ENCODE measurements at places on chromosomes 7 and 10.
A peak's percentile ranks its signal among the peaks of the same experiment; 100 is the strongest.

GRCh38 chr10:119025336-119025735, 4.2 kb upstream of the NANOS1 start:
- peak; percentile 56 for DNase-seq

- peak; percentile 91 for DNase-seq
Observed at GRCh38 chr10:30775779-30776591, 146.4 kb upstream of the LYZL2 start.

DNA sequence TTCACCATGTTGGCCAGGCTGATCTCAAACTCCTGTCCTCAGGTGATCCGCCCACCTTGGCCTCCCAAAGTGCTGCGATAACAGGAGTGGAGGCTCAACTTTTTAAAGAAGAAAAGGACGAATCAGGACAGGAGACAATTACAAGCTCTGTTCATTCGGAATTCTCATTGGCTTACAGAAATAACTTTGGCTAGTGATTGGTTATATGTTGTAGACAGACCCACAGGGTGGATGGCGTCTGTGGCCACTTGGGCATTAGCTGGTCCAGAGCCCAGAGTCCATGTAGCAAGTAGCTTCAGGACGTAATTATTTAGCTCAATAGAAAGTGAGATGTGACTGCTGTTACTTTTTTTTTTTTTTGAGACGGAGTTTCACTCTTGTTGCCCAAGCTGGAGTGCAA, 160.5 kb upstream of the TNRC18 start:
- DNase-seq: peak; percentile 85

- no peak for DNase-seq
Observed at GRCh38 chr10:17066000-17066399, 63.6 kb downstream of the CUBN start.

DNA sequence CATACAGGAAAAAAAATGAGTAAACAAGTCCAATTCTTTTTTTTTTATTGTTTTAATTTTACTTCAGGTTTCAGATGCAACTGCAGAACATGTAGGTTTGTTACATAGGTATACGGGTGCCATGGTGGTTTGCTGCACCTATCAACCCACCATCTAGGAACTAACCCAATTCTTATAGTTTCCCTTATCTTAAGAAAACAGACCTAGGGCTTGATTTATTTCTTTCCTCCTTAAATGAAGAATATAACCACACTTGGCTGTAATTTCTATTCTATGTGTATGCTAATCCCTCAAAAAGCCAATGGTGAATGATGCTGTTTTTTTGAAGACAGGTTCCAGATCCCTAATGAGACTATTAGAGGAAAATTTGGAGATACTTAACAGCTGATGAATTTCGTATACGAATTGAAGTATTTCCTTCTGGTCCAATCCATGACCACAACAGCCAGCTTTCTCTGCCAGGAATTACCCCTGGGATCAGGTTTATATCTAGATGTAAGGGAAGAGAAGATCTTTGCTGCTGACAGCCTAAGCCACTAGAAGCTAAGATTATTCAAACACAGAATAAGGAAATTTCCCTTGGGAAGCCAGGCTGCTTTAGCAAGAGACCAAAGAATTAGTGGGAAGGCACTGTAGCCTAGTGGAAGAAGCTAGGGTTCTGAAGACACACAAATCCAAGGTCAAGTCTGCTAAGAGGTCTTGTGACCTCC, 115.8 kb downstream of the INHBA start:
- DNase-seq: peak; percentile 54

GRCh38 chr7:45601816-45602540, 27.8 kb downstream of the ADCY1 start:
- DNase-seq: no peak

- DNase-seq: no peak
Observed at GRCh38 chr7:118949031-118949430, 724.5 kb downstream of the ANKRD7 start.

DNA sequence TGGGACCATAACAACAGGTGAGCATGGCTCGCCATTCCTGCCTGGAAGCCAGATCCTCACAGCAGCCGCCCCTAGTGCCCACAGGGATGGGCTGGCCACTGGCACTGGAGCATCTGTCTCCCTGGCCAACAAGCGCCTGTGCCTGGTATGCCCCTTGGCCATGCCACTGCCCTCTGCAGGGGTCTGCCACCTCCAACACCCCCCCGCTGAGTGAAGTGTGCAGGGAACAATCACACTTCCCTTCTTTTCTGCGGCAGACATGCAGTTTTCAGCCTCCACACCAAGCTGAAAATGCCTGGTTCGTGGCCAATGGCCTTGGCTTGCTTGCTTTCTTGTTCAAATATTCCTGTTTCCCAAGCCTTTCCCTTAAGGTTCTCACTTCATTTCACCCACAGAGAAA, 50.7 kb downstream of the HSPA12A start:
- peak; percentile 89 for DNase-seq

- DNase-seq: peak; percentile 86
Observed at GRCh38 chr7:74174606-74175082, 488 bp downstream of the EIF4H start.

DNA sequence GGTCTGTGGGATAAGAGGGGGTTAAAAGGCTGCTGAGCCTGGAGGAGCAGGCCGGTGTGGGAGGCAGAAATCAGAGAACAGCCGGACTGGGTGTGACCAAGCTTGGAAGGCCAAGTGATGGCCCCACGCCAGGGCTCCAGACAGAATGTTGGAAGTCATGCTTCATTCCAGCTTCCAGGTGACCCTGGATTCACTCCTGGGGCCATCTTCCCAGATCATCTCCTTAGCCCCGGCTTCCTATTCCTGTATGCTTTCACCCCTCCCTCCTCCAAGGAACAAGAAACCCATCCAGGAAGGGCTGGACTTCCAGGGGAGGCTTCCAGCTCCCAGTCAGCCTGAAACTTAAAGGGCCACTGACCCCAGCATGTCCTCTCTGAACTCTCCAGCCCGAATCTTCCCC, 1.0 kb downstream of the INMT start:
- peak; percentile 99 for DNase-seq

DNA sequence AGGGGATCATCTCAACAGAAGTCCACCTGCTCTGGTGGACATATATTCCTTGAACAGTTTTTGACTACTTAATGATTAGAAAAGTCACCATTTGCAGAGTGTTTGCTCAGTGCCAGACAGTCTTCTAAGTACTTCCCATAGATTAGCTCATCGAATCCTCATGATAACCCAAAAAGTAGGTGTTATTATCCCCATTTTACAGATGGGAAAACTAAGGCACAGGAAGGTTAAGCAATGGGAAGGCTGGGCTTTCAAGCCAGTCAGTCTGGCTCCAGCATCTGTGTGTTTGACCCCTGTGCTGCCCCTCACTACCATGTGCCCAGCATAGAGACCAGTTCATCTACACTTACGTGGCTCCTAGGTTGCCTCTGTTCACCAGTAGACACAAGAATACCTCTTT, 15.9 kb downstream of the CDHR3 start:
- no peak for DNase-seq

Data from muscle of leg (tissue), 16 donors.